ENCODE measurements at places on chromosomes 1 and 21.

GRCh38 chr1:8307628-8308027, 10.3 kb upstream of the SLC45A1 start:
- DNase-seq, result no peak

DNA sequence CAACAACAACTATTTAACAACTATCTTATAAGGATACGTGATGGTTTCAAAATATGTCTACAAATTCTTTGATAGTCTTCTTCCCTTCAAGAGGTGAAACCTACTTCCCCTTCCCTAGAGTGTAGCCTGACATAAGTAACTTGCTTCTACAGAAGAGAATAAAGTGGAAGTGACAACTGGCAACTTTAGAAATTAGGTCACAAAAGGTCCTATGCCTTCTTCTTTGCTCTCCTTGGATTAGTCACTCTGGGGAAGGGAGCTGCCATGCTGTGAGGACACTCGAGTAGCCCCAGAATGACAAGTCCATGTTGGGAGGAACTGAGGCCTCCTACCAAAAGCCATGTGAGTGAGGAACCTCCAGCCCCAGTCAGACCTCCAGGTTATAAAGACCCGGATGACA, 19.2 kb downstream of the EFCAB14 start:
- DNase-seq, result no peak

- no peak for DNase-seq
These were observed 137.6 kb downstream of the RGS7 start for GRCh38 chr1:241219449-241219848.

DNA sequence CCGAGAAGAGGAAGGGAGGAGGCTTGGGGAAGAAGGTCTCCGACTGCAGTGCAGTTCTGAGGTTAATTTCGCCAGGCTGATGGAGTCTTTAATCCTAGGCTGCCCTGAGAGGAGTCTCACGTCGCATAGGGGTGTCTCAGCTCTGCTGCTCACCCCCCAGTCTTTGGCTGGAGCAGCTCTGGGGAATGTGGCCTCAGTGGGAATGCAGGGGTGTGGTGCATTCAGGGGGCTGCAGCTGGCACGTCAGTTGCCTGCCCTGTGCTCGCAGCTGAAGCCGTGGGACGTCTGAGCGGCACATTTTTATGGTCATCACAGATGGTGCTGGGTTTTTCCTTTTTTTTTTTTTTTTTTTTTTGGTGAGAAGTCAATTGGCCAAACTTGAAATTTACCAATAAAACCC, 38.2 kb downstream of the ACTN2 start:
- DNase-seq, result no peak

GRCh38 chr1:202037706-202038296, 27.4 kb downstream of the ELF3 start:
- DNase-seq, result peak; percentile 44

- DNase-seq, result no peak
These were observed 446.0 kb upstream of the LRRC7 start for GRCh38 chr1:69121723-69122122.

DNA sequence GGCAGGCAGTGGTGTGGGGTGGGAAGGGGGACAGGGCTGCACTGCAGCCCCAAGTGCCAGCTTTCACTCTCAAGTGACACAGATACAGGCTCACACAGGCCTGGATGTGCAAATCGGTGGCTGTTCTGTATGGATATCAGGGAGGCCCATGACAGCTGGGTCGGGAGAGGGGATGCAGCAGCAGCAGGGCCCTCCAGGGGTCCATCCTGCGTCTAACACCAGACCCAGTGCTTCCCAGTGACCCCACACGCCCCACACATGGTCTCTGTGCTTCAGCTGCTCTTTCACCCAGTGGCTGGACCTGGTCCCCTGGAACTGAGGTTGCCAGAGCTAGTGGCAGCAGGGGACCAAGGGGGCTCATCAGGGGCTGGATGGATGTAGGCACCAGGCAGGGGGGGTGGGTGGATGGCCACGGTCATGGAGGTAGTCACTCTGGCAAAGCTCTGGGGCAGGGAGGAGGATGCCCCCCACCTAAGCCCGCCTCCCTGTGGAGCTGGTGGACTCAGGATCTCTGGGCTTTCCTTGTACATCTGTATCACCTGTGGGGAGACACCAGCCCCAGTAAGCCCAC, 13.9 kb downstream of the BTBD19 start:
- no peak for DNase-seq

DNA sequence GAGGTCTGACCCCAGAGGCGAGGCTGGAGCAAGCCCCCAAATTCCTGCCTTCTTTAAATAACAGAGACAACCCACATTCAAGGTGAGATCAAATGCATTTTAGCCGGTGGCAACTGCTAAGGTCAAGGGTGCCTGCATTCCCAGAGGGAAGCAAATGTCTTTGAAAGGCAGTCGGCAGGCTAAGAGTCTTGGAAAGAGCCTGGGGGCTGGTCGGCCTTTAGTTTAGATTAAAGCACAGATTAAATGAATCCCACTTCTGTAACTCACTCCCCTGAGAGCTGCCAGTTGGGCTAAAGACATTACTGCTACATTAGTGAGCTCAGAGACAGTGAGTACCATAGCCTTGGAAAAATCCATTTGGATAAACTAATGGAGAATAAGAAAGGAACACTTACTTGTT, 59.2 kb downstream of the HTR6 start:
- no peak for DNase-seq

DNA sequence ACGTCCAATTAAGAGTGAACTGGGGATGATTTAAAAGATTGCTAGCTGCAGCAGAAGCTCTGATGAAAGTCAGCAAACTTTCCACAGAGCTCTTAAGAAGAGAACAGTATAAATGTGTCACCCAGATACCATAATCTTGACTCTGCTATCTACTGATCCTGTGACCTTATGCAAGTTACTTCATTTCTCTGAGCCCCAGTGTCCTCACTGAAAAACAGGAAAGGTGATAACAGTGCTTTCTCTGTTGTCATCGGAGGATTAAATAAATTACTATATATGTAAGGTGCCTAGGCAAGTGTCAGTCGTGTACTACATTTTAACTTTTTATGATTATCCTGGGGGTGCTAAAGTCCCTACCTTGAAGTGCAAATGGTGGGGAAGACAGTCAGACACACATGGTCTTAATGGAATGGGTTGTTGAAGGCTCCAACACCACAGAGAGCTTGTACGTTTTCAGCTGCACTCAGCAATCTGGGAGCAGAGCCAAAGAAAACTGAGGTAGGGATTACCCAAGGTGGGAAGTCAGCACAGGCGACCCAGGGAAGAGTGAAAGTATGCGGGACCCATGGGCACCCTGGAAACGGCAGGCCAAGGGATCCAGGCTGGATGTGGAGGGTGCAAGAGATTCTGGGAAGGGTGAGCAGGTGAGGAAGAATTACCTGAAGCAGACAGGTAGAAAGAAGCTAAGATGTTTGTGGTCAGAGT, 82.8 kb downstream of the DTL start:
- DNase-seq, result no peak
